ENCODE measurements at places on chromosomes 6 and 20.

- no peak for DNase-seq
Measured at GRCh38 chr20:63814891-63815614, 16.0 kb downstream of the ZBTB46 start.

DNA sequence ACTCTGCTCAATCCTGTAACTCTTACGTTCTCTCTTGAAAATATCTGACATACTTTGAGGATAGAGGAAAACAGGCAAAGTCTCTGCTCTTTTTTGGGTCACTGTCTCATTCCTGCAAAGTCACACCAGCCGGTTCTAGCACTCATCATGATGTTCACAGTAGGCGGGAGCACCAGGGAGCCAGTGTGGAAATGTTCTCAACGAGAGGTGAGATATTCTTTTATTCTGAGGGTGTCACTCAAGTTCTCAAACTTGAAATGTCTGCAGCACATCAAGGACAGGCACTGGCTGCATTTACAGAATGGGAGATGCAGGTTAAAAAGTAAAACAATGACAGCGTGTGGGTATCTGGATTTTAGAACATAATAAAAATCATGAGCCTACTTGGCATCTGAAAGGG lies 714.7 kb downstream of the QKI start:
- DNase-seq, result no peak

- DNase-seq, result no peak
Measured at GRCh38 chr6:168574699-168575195, 133.8 kb downstream of the SMOC2 start.

DNA sequence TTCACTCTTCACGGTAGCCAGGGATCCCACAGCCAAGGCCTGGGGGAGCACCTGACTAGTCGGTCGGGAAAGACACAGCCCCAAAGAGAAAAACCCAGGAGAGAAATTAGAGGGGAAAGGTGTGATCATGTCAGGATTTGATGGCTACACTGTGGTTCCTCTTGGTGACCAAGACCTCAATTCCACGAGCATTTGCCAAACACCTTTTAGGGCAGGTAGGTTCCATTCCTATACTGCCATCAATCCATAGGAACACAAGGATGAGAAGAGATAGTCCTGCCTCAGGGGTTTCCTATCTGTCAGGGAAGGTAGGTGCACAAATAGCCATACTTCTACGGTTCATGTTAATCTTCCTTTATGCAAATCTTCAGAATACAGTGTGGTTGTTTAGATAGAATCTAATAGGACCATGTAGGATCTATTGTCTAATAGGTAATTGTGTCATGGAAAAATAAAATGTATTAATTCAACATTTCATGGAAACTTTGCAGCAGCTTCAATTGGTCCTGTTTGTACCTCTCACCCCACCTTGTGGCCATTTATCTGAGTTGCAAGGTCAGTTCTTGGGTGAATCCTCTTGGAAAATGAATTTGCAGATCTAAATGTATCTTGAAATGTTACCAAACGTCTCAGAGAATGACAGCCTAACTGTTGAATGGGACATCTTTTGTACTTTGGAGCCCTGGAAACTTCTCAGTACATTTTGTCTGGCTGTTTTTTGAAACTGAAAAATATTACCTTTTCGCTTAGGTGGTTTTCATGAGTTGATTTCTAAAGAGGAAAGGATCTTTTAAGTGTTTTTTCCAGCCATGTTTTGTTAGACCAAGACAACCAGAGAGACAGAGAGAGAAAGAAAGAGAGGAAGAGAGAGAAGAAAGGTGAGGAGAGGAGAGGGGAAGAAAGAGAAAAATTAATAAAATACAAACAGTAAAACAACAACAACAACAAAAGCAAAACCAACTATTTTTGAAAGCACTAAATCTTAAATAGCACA lies 33.7 kb upstream of the IYD start:
- DNase-seq, result no peak

DNA sequence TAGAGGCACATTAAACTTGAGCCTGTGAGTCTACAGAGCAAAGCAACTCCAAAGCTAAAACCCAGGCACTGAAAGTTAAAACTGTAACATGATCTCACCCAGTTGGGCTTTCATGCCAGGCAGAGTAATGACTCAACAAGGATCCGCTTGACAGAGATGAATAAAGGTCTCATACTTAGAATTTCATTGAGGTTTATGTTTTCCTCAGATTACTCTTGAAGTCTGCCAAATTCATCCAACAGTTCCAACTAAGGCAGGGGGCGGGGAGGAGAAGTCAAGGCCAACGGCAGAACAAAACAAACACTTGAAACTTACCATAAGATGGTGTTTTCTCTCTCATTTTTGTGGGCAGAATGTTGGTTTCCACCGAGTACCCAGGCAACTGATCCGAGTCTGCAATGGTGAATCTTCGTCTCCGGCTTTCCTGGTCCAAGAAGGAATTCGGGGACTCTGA lies 54.0 kb upstream of the IPCEF1 start:
- DNase-seq, result no peak

GRCh38 chr6:167824591-167825331 lies 1.9 kb upstream of the AFDN start:
- DNase-seq, result no peak

All from posterior vena cava (tissue), 2 donors.